ENCODE measurements at places on chromosomes 16 and 17.

- DNase-seq, result no peak
Observed at GRCh38 chr17:236641-237405, 55.4 kb upstream of the DOC2B start.

GRCh38 chr17:32142038-32142856 lies at the start of gene RHOT1:
Gene RHOT1, plus strand, starts transcription at chr17:32142502. Its CDS starts 191 bp downstream, at chr17:32142693.
- DNase-seq, result no peak

DNA sequence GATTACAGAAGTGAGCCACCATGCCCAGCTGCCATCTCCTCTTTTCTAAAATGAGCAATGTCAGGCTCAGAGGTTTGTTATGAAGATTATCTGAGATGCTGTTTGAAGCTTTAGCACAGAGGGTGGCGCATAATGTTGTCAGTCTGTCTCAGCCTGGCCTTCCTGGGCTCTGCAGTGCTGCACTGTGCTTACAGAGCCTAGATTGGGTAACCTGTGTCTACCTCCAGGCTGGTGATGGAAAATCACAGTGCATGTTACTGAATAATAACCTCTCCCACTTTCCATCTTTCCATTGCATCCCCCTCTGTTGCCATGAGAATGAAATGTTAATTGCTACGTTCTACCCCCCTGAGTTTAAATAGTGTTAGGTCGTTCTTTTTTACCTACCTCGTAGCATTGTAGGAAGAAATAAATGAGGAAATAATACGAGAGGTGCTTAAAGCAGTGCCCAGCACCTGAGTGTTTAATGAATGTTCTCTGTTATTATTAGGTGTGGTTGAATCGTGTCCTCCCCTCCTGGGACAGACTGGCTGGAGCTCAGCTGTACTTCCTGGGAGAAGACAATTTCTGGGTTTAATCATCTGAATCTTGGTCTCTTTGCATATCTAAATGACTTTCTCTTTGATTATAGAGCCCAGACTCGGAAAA lies 6.2 kb downstream of the LDAF1 start:
- DNase-seq, result no peak

DNA sequence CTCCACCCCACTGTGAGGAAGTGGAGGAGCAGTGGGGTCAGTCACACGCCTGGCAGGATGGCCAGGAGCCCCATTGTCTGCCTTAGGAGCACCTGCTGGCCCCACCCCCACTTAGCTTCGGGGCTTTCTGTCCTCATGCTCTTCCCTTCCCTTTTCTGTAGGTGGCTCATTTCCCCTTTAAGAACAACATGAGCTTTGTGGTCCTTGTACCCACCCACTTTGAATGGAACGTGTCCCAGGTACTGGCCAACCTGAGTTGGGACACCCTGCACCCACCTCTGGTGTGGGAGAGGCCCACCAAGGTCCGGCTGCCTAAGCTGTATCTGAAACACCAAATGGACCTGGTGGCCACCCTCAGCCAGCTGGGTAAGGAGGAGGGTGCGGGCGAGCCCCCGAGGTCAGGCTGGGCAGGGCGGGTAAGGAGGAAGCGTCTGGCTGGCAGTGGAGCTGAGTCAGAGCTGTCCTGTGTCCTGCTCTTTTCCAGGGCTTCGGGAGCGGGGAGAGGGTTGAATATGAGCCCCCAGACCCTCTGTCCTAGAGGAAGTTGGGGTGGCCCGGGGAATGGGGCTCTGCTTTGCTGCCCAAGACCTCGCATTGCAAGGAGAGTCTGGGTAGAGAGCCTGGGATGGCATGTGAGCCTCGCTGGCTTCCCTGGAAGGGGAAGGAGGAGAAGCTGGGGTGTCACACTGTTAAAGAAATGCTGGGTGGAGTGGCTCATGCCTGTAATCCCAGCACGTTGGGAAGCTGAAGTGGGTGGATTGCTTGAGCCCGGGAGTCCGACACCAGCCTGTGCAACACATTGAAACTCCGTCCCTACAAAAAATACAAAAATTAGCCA lies 9.2 kb upstream of the SERPINF1 start:
- no peak for DNase-seq

GRCh38 chr16:54215471-54215870 lies 71.1 kb downstream of the IRX3 start:
- no peak for DNase-seq
